Activated CD4-positive, alpha-beta memory T cell treated with anti-CD3 and anti-CD28 coated beads, Interleukin-2, amount 10 ng/mL, durations not matched to agents 7 days and 5 days (primary cell): ENCODE measurements at places on chromosomes 1 and 21. TPM values are rescaled to one million over a fixed set of nuclear protein-coding genes. Genes with fewer than 3 reads are reported as not detected.

Gene PDE4DIP
- total RNA-seq: 30.8 TPM

Gene COL8A2
- not detected for total RNA-seq

Gene AK5
- 0.86 TPM for total RNA-seq

Gene KIF14
- 30.3 TPM for total RNA-seq

Gene NUP210L
- total RNA-seq: 0.05 TPM

Gene GBP6
- total RNA-seq: 0.38 TPM

Gene HAPLN2
- total RNA-seq: not detected

Gene HEYL
- not detected for total RNA-seq

Gene TFF2
- not detected for total RNA-seq

Gene NMNAT2
- 0.03 TPM for total RNA-seq

Gene CA6
- not detected for total RNA-seq

Gene KANK4
- total RNA-seq: not detected

Gene LY9
- total RNA-seq: 49.9 TPM

Gene FBXO2
- 1.4 TPM for total RNA-seq

Gene NTRK1
- total RNA-seq: 1.8 TPM

Gene CYP2J2
- total RNA-seq: 2.8 TPM

Gene DIP2A
- 53.2 TPM for total RNA-seq

Gene C1orf167
- total RNA-seq: 0.25 TPM

Gene MEAF6
- 63.7 TPM for total RNA-seq

Gene AGT
- total RNA-seq: not detected

Gene HOOK1
- total RNA-seq: 0.98 TPM
